ENCODE measurements at places on chromosomes 1 and 21.

DNA sequence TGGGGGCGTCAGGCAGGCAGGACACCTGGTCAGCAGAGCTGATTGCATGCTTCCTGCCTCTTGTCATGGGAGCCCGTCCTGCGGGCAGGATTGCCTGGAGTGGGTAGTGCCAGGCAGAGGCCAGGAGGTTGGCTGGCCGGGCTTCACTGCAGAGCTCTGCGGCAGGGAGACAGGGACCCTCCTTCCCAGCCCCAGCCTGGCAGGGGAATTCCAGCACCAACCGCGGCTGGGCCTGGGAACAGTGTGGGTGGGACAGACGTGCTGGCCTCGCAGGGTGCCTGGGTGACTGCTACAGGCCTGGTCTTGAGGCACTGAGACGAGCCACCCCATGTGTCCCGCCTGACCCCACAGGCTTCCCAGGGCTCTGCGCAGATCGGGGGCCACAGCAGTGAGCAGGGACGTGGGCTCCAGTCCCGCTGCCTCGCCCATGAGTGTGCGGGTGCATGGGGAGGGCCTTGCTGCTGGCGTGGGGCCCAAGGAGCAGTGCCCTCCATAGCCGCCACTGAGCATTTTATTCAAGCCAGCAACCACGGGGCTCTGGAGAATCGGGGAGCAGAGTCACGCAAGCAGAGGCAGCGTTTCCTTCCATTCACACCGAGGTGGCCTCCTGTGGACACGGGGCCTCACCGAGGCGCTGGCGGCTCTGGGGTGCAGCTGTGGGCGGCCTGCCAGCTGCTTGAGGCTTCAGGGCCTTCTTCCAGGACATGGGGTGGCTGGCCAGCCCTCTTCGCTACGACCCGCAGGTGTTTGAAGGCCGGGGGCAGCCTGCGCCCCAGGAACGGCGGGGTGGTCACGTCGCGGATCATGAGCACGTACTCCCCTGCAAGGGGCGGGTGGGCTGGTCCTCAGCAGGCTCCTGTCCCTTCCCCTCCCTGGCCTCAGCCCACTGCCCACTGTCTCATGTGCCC is 70.3 kb downstream of the MORN1 start:
- DNase-seq: no peak

DNA sequence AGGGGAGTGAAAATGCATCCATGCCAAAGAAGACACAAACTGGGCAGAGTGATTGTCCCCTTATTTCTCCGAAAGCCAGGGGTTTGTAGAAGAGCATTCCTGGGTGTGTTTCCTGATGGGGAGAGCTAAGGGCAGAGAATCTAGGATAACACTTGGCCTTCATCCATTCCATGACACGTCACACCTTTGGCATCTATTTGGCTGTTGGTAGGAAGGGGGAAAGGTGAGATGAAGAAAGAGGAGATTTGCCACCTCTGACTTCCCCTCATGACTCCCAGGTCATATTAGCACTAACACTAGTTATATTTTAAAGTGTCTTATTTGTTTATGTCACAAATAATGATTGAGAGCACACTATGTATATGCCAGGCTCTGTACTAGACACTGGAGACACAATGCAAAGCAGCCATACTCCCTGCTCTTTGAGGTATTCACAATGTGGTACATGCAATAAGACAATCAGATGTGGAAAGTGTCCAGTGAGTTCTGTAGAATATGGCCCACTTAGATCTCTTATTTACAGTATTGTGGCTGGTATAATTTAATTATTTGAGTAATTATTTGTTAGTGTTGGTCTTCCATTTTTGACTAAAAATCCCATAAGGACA is 54.5 kb upstream of the GADD45A start:
- DNase-seq: no peak

DNA sequence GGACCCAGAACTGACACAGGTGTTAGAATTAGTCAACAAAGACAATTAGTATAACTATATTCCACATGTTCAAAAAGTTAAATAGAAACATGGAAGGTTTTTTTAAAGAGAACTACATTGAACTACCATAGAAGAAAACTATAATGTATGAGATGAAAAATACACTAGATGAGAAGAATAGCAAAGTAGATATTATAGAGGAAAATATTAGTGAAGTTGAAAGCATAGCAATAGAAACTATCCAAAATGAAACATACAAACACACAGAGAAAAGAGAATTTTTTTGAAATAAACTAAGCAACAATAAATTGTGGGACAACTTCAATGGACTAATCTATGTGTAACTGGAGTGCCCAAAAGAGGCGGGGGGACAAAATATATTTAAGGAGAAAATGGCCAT is 8.0 kb upstream of the HEATR1 start:
- no peak for DNase-seq

DNA sequence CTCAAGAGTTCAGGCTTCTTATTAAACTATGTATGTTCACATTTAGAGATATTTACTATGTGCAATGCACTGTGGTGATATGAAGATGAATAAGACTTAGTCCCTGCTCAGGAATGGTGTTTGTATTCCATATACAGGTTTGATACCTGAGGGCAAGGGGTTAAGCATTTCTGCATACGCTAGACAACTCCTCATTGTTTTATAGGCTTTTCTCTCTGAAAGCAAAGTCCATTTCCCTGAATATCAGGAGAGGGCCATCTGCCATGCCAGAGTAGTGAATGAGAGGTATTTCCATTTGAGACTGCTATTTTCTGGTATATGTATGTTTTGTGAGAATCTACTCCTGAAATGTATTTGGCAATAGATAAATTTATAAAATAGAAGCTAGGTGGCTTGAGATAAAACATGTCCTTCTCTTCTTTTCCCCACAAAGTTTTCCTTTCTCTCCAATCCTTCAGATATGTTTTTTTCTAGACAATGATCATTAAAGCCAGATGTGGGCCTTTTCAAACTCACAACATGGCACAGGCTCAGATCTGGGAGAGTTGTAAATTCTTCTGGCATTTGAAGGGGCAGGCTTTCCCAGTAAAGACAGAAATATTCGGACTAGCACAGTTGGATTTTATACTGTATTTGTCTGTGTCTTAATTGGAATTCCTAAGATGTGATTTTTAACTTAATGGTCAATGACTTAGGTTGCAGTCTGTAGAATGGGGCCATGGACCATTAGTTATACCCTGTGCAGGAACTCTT is 73.3 kb upstream of the WDR26 start:
- DNase-seq: no peak

DNA sequence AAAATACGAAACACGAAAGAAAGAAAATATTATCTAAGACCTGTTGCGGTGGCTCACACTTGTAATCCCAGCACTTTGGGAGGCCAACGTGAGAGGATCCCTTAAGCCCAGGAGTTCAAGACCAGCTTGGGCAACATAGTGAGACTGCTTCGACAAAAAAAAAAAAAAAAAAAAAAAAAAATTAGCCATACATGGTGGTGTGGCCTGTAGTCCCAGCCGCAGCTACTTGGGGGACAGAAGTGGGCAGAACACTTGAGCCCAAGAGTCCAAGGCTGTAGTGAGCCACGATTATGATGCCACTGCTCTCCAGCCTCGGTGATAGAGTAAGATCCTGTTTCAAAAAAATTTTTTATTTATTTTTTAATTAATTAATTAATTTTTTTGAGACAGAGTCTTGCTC is 1.5 kb upstream of the RAB13 start:
- no peak for DNase-seq

GRCh38 chr1:147241934-147242448 is 493 bp upstream of the CHD1L start:
- no peak for DNase-seq

- no peak for DNase-seq
These were observed 10.0 kb upstream of the MCOLN3 start for GRCh38 chr1:85058311-85058710.

GRCh38 chr1:46480959-46481646 is 8.5 kb upstream of the DMBX1 start:
- no peak for DNase-seq

- no peak for DNase-seq
These were observed 12.0 kb downstream of the SYT2 start for GRCh38 chr1:202698276-202698675.

GRCh38 chr1:22402356-22403053 is 49.1 kb upstream of the ZBTB40 start:
- DNase-seq: no peak
